ENCODE measurements at places on chromosomes 3 and 15. TPM values are rescaled to one million over a fixed set of nuclear protein-coding genes. Genes with fewer than 3 reads are reported as not detected.

DNA sequence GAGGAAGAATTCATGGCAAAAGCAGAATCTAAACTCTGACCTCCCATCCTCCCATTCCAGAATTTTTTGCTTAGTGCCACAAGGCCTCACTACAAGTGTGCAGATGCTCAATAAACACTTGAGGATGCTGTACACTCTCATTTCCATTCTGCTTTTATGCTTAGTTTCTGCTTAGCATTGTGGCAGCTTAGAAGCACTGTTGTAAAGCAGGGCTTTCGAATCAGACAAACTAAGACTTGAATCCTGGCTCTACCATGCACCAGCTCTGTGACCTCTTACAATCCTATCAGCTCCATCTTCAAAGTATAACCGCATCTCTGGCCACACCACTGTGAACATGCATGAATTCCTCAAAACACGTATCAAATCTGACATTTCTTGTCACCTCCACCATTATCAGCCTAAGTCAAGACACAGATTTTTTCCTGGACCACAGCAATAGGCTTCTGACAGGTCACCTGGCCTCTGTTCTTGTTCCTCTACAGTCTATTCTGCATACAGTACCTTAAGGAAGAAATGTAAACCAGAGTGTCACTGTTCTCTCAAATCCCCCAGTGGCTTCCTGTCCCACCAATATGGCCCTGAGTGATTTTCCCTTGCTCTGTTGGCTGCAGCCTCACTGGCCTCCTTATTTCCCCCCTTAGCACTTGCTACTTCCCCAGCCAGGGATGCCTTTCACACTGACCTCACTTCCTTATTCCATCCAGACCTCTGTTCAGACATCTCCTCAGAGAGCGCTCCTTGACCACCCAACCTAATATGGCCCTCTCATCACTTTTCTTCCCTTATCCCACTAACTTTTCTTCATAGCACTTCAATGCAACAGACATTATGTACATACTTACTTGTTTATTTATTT is 8.1 kb upstream of the PHC3 start:
- DNase-seq, result no peak

DNA sequence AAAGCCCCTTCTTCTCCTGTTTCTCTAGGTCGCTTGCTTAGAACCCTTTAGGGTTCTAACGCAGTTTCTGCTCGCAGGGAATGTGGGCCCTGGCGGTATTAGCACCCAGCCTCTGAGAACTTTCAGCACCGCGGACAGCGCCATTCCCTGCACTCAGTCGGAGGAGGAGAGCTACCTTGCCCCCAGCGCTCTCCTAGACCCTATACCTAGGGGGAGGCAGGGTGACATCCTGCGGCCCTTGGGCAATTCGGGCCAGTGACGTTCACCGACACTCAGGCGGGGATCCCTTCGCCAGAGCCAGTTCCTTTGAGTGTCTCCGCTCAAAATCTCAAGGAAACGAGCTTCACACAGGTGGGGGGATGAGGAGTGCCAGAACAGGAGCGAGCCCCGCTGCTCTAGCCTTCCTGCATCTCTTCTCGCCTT is 1.3 kb downstream of the SLC7A14 start:
- DNase-seq, result peak; percentile 51

- no peak for DNase-seq
Measured at GRCh38 chr3:114377426-114377825, 83.6 kb downstream of the TIGIT start.

The IGSF11 gene
- polyA plus RNA-seq, result 3.9 TPM

DNA sequence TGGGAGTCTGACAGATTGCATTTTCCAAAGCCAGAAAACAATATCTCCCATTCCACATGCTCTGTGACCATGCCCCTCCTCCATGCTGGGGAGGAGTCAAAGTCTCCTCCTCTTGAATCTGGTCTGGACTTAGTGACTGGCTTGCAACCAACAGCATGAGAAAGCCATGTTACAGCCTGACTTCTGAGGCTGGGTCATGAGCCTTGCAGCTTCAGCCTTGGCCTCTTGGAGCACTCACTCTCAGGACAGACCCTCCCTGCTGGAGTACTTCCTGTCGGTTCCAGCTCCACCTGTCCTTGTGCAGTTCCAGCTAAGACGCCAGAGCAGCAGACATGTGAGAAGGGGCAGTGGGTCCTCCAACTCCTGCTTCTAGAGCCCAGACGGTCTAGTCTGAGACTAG is 49.7 kb upstream of the RBSN start:
- DNase-seq, result no peak

The ACAA1 gene
- 116 TPM for polyA plus RNA-seq

The ZPLD1 gene
- 0.67 TPM for polyA plus RNA-seq

DNA sequence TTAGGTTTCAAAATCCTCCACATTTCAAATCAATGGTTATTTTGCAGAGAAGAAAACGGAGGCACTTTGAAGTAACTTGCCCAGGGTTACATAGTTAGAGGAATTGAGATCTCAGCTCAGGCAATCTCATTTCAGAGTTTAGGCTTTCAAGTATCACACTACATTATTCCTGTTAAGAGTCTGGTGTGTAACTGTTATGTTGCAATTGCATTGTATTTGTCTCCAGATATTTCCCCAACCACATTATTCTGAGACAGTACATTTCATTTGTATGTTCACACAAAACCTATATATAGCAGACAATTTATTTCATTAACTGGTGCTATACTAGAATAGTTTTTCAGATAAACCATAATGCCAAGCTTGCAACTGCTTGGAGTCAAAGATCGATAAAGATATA is 154.2 kb upstream of the TSPAN3 start:
- no peak for DNase-seq

DNA sequence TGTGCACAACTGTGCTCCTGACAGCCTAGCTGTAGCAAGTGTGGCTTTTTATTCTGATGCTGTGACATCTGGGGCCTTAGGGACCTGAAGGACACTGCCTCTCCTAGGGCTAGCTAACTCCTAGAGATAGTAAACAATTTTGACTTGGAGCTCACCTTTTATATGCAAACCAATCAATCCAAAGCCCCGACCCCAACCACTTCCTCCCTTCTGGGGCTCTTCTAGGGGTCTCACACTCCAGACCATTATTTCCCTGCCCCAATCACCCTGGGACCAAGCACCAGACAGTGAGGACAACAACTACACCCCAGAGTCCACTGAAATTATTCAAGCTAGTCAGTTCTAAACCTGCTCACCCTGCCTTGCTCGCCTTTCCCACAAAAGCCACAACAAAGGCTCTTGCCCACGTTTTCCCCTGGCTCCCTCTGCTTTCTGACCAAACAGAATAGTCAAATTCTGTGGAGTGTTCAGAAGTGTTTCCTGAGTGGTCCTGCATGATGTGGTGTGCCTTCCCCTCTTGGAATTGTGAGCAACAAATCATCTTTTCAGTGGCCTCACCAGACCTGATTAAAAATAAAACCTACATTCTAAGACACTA is 84.2 kb upstream of the WNT5A start:
- DNase-seq, result no peak

- no peak for DNase-seq
Measured at GRCh38 chr3:135801018-135801417, 164.5 kb upstream of the PPP2R3A start.

The PCSK6 gene
- 8.1 TPM for polyA plus RNA-seq
